Right ventricle myocardium inferior (tissue), 1 donor: ENCODE measurements at places on chromosomes 3 and 15. TPM values are rescaled to one million over a fixed set of nuclear protein-coding genes. Genes with fewer than 3 reads are reported as not detected.

ITPKA gene
- total RNA-seq, result 2.7 TPM

NDUFB4 gene
- 629 TPM for total RNA-seq

C3orf85 gene
- not detected for total RNA-seq

NR1I2 gene
- not detected for total RNA-seq

GXYLT2 gene
- total RNA-seq, result 9.8 TPM

RCCD1 gene
- total RNA-seq, result 9.0 TPM

NTRK3 gene
- 5.1 TPM for total RNA-seq

GABRB3 gene
- total RNA-seq, result 2.2 TPM

C3orf70 gene
- 2.0 TPM for total RNA-seq

PPP1R14D gene
- total RNA-seq, result not detected

CKMT1A gene
- total RNA-seq, result 0.43 TPM

SLC9C1 gene
- total RNA-seq, result 0.95 TPM

GPX1 gene
- 136 TPM for total RNA-seq

ADAMTS7 gene
- total RNA-seq, result 32.1 TPM

GOLGA6B gene
- total RNA-seq, result not detected

AQR gene
- total RNA-seq, result 10.1 TPM

PLCH1 gene
- total RNA-seq, result 1.3 TPM

SLC38A3 gene
- total RNA-seq, result 10.3 TPM

LRRIQ4 gene
- not detected for total RNA-seq

FBXW12 gene
- not detected for total RNA-seq

CFAP92 gene
- total RNA-seq, result 0.49 TPM

STRA6 gene
- total RNA-seq, result not detected

STAB1 gene
- 88.1 TPM for total RNA-seq

PARP9 gene
- total RNA-seq, result 14.0 TPM

GOLGA6L7 gene
- not detected for total RNA-seq

NAA50 gene
- 80.8 TPM for total RNA-seq
